ENCODE measurements at places on chromosomes 16 and 17.

- no peak for DNase-seq
These were observed 428 bp downstream of the PHF12 start for GRCh38 chr17:28950752-28951427.

DNA sequence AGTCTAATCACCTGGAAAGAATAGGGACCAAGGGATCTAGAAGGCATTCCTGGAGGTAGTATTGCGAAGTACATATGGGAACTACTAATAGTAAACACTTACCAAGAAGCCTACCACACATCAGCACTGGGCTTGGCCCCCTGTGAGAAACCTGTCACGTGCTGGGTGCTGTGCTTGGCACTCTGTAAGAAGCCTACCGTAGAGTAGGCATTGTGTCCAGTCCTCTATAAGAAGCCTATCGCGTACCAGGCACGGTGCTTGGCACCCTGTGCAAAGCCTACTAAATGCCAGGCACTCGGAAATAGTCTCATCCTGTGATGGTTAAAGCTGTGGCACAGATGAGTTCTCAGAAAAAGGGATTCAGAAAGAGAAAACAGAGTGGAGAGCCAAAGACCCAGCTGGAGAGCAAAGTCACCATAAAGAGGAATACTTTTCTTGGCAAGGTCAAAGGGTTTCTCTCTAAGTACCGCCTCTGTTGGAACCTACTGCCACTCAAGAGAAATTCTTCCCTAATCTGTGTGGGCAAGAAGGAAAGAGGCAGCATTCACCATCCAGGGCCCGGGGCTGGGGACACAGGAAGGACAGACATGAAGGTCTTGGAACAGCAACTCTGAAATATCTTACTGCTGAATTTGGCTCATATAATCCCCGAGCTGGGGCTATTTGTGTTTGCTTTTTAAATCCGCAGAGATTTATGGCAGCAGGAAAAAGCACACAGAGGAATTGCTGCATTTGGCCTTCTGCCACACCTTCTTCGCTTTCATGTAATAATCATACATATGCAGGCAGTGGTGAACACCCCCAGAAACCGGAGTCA, 81.8 kb downstream of the VAT1L start:
- DNase-seq = no peak

GRCh38 chr17:7394452-7395191, at the start of gene PLSCR3:
Gene PLSCR3 (minus strand): TSS chr17:7394525. CDS start chr17:7394110, 415 bp downstream.
- DNase-seq = peak; percentile 73

GRCh38 chr16:73204359-73205152, 156.6 kb upstream of the ZFHX3 start:
- no peak for DNase-seq

DNA sequence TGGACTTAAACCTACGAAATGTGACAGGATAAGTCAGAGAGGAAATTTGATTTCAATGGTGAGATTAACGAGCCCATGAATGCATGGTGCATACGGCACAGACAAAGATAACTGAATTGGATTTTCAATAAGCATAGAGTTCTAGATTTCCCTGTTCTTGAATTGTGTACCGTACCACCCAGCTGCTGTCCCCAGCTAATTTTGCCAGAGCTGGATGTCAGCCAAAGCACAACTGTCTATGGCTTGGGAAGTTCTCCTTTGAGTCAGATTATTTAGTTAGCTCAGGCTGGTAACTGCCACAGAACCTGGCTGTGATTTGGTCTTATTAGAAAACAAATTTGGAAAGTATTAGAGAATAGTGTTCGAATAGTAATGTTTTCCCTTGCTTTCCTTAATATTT, 143.1 kb downstream of the CDH13 start:
- no peak for DNase-seq

GRCh38 chr17:22454070-22454999, 762.0 kb downstream of the KCNJ18 start:
- no peak for DNase-seq

GRCh38 chr17:19750835-19751234, 2.7 kb upstream of the ALDH3A1 start:
- no peak for DNase-seq

GRCh38 chr17:42042598-42043319, 7.6 kb downstream of the C17orf113 start:
- DNase-seq = no peak

- no peak for DNase-seq
These were observed 425.1 kb downstream of the SLC39A11 start for GRCh38 chr17:72667096-72668063.

DNA sequence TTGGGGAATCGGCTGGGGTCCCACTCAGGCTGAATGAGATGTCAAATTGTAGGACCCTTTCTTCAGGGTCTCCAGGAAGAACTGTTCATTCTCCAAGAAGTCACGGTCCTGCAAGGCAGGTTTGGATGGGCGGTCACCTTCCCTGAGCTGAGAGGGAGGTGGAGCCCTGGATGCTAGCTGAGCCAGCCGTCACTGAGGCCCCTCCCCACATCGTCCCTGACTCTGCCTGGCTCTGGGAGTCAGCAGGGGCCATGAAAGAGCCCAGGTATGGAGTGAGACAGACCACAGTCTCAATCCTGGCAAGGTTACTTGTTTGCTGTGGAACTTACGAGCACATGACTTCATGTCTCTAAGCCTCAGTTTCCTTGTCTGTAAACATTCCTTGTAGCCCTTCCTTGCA, 6.0 kb upstream of the MRPL38 start:
- DNase-seq = no peak

DNA sequence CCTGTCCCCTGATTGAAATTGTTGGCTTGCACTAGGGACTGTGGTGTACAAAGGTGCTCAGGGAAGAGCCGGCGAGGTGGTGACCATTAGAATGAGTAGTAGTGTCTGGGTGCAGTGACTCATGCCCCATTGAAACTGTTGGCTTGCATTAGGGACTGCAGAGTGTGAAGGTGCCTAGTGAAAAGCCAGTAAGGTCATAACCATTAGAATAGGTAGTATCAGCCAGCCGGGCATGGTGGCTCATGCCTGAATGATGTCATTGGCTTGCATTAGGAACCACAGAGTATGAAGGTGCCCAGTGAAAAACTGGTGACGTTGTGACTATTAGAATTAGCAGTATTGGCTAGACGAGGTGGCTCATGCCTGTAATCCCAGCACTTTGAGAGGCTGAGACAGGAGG, 78.9 kb downstream of the ABCC6 start:
- no peak for DNase-seq

GRCh38 chr17:145671-146541, 8.5 kb downstream of the SCGB1C2 start:
- no peak for DNase-seq

DNA sequence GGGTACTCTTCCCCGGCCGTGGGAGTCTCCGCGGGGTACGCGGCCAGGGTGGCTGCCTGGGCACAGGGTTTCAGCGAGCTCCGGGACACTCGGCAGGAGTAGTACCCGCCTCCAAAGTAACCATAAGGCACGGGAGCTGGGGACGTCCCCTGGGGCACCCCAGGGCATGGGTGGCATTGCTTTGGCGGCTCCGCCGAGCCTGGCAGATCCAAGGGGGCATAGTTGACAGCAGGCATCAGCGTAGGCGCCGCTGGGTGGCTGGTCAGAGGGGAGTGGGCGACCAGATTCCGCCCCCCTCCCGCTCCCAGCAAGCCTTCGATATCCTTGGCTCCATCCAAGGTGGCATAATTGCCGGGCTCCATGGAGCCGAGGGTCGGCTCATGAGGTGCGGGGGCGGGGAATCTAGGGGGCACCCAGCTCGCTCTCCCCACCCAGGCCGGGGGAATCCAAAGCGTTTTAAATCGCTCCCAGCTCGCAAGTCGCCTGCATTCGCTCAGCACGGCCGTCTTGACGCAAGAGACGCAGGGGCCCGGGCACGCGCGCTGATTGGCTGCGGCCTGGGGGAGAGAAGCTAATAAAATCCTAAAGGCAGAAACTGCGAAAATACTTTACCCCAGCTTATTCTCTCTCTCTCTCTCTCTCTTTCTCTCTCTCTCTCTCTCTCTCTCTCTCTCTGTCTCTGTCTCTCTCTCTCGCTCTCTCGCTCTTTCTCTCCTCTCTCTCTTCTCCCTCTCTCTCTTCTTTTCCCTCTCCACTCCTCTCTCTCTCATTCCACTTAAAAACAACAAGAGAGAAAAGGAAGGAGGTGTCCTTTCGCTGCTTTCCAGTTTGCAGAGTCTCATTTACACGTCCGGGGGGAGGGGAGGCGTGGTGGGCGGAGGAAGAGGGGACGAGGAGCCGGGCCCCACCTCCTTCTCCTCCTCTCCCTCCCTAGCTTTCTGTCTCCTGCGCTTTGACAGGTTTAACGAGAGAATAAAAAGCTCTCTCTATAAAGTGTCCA, at the start of gene HOXB13:
HOXB13 (minus strand) TSS at position 519 of the 1,000 bp plus-strand sequence; CDS start at position 362, 157 bp downstream.
- no peak for DNase-seq

DNA sequence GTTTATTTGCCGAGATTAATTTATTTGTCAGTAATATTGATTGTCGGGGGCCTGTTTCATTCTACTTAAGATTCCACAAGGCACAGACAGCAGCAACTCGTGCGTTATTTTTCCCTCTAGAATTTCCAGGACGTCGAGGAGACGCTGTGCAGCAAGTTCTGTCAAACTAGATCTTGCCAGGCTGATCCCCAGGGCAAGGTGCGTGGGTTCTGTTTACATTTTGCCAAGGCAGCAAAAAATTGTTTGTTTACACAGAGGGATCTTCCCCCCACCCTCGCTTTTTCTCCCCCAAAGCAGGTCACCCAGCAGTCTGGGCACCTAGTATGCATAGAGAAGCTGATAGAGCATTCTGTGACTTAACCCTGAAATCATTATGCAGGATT, 111.4 kb downstream of the IRX3 start:
- DNase-seq = no peak

DNA sequence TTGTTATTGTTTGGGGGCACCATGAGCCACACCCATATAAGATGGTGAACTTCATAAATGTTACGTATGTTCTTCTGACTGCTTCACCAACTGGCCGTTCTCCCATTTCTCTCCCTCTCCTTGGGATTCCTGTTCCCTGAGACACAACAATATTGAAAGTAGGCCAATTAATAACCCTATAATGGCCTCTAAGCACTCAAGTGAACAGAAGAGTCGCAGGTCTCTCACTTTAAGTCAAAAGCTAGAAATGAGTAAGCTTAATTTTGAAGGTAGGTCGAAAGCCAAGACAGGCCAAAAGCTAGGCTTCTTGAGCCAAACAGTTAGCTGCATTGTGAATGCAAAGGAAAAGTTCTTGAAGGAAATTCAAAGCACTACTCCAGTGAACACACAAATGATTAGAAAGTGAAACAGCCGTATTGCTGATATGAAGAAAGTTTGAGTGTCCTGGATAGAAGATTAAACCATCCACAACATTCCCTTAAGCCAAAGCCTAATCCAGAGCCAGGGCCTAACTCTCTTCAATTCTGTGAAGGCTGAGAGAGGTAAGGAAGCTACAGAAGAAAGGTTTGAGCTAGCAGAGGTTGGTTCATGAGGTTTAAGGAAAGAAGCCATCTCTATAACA, 25.8 kb downstream of the HLF start:
- no peak for DNase-seq

DNA sequence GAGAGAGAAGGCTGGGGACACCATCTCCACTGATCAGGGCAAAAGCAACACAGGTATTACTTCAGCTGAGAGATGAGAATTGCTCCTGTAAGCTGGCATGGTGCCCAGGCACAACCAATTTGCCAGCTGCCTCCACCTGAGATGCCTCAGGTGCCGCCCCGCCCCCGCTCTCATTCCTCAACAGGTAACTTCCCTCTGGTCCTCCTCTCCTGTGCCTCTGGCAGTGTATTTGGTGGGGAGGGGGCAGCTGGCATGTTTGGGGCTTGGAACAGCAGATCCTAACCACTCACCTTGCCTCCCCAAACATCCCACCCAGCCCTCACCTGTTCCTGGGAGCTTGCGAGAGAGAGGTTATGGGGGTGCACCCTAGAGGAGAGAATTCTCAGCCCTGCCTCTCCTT, 2.9 kb upstream of the SRCIN1 start:
- no peak for DNase-seq

DNA sequence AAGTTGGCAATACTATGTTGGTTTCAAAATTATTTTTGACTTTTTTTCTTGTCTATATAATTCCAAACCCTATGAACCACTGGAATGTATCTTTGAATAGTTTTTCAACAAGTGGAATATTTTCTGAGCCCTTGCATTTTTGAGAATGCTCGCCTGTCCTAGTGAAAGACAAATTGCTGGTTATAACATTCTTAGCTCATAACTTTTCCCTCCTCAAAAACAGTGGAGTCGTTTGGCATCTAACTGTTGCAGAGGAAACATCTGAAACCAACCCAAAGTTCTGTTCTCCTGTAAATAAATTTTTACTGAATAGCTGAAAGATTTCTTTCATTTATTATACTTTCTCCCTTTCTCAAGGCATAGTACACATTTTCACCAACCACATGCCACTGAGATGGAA, 11.3 kb upstream of the COX10 start:
- no peak for DNase-seq

GRCh38 chr17:34242587-34243363, 12.3 kb upstream of the CCL2 start:
- peak; percentile 3 for DNase-seq

DNA sequence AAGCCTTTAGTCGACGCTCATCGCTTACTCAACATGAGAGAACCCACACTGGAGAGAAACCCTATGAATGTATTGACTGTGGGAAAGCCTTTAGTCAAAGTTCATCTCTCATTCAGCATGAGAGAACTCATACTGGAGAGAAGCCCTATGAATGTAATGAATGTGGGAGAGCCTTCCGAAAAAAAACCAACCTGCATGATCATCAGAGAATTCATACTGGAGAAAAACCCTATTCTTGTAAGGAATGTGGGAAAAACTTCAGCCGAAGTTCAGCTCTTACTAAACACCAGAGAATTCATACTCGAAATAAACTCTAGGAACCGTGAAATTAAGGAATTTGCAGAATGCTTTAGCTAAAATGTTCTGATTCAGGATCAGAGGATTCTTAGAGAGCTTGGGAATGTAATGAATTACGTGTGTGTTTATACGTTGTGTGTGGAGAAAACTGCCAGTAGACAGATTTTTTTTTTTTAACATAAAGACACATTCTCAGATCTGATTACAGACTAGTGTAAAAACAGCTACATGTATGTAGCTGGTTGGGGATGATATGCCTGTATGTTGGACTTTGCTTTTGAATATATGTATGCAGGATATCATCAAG, 25.4 kb downstream of the ZFP90 start:
- DNase-seq = no peak

DNA sequence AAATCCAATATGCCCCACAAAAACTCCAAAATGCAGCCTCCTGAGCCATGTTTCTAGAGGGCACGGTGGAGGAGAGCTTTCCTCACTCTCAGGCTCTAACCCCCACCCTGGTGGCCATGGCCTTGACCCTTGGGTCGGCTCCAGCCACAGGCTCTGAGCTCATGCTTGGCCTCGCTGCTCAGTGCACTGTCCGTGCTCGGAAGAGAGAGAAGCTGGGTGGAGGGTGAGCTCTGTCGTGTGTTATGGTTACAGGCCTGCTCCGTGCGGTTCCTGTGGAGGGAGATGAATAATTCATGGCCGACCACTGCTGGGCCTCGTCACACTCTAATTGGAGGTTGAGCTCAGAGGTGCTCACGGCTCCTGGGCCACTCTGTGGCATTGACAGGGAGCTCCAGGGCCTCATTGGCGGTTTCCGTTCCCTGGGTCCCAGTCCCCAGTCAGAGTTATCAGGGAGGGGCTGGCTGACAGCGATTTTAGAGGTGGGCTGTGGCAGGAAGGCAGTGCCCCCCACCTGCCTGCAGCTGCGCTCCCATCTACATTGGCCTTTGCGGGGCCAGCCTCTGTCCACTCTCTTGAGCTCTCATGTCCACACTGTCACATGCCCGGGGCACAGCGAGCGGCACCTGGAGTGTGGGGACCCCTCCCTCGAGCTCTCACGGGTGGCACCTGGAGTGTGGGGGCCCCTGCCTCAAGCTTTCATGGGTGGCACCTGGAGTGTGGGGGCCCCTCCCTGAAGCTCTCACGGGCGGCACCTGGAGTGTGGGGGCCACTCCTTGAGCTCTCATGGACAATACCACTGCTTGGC, 24.9 kb downstream of the ACSF3 start:
- DNase-seq = no peak
